Stimulated activated CD8-positive, alpha-beta memory T cell treated with anti-CD3 and anti-CD28 coated beads, Interleukin-15, amount 100 ng/mL, for 4 hours (primary cell): ENCODE measurements at places on chromosomes 6 and 20.

GRCh38 chr6:84403545-84403944 lies 176.1 kb upstream of the CEP162 start:
- no peak for DNase-seq

DNA sequence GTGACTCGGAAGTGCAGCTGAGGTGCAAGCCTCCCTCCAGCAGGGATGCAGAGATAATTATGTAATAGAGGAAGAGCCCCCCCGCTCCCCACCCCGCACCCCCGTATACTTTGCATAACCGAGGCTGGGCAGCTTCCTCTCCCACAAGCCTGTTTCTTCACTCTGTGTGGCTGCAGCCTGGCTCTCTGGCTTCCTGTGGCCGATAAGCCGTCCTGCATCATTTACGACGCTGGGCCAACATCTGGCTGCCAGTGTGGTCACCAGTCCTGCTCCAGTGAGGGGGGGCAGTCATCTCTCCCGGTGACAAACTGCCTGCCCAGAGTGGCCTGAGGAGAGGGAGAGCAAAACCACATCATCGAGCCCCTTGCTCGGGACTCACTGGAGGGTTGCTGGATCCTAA lies 59.2 kb downstream of the RBM38 start:
- DNase-seq: no peak

DNA sequence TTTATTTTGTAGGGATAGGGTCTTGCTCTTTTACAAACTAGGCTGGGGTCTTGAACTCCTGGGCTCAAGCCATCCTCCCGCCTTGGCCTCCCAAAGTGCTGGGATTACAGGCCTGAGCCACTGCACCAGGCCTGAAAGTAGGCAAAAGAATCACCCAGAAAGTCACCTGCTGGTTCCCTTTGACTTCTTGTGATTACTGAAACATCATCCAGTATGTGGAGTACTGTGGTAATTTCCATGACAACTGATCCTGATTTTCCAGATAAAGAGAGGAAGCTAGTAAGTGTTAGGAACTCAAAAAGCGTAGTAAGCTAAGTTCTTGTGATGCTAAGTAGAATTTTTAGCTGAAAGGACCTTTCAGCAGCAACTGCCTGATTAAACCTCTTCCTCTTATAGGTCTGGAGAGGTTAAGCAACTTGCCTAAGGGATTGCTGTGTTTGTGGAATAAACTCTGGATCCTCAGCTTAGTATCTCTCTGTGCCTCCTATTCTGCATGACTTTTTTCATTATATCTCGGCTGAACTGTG lies 16.8 kb downstream of the RALY start:
- no peak for DNase-seq

DNA sequence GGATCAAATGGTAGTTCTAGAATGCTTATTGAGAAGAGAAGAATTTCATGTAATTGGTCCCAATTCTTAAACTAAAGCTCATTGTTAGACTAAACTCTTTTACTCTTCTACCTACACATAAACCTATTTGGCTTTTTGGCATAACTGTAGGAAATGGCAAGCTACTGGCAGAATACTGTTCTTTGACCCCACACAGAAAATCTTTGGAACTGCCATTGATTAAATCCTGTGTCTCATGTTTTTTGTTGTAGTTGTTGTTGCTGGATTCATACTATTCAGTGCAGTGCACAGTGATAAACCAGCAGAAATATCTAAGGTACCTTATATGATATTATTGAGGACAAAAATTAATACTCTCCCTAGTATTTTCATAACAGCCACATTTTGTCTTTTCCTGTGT lies 242.1 kb upstream of the SGK1 start:
- DNase-seq: no peak

- DNase-seq: no peak
Measured at GRCh38 chr6:40977085-40977484, 61.9 kb downstream of the UNC5CL start.

DNA sequence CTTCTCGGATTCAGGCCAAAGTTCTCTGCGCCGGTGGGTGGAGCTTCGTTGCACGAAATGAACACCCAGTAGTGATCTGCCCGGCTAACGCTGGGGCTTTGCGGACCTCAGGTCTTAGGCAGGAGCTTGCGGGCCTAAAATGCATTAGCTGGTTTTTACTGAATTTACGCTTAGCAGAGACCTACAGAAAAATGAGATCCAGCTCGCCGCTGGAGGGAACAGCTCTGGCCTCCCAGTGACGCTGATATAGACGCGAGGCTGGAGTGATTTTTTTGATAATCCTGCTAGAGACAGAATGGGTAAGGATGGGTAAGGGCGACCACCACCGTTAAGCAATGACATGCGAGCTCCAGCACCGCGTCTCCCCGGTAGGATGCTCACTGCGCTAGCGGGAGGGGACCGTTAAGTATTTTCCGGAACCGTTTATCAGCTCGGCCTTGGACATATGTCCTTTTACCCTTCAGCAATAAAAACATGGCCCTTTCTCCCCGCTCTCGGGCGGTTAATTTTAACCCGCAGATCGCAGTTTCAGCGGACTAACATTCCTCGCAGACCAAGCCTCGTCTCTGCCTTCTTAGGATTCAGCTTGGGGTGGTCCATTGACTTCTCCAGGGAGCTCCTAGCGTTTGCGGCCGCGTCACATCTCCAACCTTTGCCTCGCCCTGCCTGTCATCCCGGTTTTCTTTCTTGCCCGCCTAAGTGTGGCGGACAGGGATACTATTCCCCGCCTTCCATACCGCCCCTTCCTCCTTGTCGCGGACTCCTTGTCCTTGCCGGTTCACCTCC lies 109.3 kb downstream of the GPX5 start:
- no peak for DNase-seq

GRCh38 chr20:18879262-18879661 lies 65.7 kb downstream of the SCP2D1 start:
- no peak for DNase-seq

DNA sequence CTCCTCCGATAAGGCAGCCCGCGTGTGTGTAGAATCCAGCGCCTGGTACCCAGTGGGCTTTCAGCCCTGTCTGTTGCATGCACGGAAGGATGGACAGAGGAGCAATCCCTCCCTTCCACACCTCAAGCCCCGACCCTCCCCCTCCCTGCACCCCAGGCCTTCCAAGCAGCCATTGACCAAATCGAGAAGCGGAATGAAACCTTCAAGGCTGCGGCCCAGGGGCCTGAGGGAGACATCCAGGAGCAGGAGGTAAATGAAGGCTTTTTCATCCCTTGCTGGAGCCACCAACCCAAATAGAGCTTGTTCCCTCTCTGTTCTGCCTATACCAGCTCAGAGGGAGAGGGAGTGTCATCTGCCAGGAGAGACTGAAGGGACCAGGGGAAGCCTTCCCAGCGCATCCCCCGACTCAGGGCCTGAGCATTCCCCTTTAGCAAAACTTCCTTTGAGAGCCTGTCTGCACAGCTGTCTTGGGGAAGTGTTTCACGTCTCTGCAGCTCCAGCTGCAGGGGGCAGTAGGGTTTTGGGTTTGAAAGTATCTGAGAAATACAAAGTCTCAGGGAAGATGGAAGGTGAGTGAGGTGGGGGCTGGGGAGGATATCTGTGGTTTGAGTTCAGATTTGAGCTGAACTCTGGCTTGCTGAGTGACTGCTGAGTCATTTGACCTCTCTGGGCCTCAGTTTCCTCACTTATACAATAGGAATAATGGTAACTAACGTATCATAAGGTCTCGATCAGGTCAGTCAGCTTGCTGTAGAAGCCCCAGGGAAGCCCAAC lies 16.1 kb downstream of the FGD2 start:
- no peak for DNase-seq

- DNase-seq: no peak
Measured at GRCh38 chr6:42783876-42784642, 2.2 kb downstream of the BICRAL start.

- DNase-seq: no peak
Measured at GRCh38 chr6:137362878-137363804, 131.1 kb downstream of the OLIG3 start.

GRCh38 chr6:32991972-32992371 lies 17.4 kb downstream of the HLA-DOA start:
- DNase-seq: no peak

DNA sequence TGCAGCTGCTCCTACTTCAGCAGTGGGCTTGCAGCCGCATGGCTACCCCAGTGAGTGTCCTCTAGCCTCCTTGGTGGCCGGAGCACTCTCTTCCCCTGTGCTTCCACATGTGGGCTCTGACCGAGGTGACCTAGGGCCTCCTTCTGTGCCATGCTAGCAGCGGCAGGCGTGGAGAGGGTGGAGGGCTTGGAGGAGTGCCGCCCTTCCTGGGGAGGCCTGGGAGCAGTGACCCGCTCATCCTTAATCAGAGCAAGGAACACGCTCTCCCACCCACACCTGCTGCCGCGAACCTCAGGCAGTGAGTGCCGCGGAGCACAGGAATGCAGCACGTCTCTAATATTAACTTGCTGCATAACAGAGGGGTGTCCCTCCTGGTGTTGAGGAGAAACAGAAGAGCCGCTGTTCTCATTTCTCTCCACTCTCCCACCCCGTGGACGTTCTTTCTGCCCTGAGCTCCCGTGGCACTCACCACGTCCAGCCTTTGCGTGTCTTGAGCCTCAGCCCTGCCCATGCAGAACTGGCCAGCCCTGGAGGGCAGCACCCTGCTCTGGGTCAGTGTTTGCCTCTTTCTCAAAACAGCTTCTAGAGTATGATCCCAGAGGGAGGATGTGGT lies 31.9 kb downstream of the DUSP22 start:
- DNase-seq: no peak

GRCh38 chr20:17541996-17542395 lies 10.8 kb upstream of the BFSP1 start:
- no peak for DNase-seq

DNA sequence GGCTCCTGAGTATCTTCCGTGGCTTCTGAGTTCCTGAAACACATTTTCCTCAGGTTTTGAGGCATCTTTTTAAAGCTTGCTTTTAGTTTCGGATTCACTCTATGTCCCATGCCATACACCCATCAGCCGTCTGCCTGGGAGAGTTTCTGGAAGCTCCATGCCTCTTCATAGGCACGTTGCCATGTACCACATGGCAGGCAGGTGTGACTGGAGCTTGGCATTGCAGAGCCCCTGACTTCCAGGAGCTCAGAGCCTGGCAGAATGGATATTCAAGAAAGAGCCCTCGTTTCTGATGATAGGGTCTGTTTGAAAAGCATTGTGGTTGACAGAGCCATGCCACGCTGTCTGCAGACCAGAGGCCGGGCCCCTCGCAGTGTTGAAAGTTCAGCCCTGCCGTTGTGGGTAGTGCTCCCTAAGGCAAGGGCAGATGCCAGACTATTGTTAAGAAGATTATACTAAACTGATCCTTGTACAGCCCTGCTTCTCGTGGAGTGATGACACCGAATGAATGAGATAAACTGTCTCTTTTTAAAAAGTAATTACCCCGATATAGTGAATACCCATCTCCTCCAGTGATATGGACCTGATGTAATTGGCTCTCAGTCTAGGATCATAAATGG lies 100.0 kb downstream of the RPP40 start:
- DNase-seq: no peak

DNA sequence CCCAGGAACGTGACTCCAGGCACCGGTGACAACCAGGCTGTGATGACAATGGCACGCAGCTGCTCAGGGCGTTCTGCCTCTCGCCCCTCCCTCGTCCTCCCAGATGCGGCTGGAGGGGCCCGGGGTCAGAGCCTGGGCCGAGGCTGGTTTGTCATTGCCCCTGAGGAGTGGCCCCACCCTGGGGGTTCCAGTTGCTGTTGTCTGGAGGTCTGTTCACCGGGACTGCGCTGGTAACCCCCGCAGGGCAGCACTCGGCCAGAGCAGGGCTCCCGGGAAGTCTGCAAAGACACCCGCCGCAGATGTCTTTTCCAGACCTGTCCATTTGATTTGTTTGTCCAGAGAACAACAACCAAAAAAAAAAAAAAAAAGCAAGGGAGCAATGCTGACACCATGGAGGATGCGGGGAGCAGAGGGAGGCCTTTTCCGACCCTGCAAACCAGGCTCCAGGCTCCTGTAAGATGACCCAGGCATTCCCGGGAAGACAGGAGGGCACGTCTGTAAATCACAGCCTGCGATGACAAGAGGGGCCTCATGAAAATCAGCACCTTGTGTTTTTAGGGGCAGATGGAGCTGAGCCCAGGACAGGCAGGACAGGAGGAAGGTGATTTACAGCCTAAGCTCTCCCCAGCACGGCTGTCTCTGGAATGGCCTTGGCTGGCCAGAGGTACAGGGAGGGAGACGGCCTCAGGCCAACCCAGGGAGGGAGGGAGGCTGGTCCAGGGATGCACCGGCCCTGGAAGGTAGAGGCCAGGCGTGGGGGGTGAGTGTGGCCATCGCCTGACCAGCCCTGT lies 189.3 kb downstream of the ERMARD start:
- no peak for DNase-seq

GRCh38 chr6:87916446-87916845 lies 131.2 kb upstream of the SPACA1 start:
- no peak for DNase-seq

DNA sequence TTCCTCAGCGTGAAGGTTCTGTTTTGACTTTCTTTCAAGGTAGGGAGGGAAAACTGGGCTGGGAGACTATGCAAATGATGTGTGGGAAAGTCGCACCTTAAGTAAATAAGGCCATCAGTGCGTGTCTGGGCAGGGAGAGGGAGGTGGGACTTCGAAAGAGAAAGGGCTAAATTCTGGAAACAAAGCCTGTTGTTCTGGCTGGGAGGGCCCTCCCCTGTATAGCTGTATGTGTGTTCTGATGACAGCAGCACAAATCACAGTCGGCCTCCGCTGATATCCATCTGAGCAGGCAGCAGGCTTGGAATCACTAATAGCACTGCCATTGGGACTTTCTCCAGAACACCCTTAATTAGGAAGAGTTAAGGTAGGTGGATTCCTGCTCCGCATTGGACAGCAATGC lies 19.2 kb downstream of the JAG1 start:
- DNase-seq: no peak

DNA sequence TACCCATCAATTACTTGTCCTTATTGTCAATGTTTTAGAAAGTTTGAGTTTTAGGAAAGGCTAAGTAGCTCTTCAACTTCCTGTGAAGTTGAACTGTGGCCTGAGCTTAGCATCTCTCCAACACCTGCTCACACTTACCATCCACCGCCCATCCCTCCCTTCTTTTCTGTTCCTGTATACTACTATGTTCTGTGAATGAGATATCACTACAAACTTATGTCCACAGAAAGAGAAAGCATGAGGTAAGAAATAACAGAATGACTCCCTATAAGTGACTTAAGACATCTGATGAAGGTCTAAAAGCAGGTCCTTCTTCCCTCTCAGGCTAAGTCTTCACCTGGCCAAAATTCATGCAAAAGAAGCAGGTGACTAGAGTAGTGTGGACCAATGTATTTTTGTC lies 246.3 kb upstream of the PREP start:
- DNase-seq: no peak

- no peak for DNase-seq
Measured at GRCh38 chr20:4162766-4163165, 147.4 kb upstream of the RNF24 start.

GRCh38 chr20:8117636-8118035 lies 14.4 kb upstream of the PLCB1 start:
- DNase-seq: no peak
